T-helper 2 cell treated with Interferon-gamma antibody and Interleukin-4, amounts not matched to agents 5 μg/mL and 100 μg/mL, for 36 hours (primary cell): ENCODE measurements at places on chromosomes 7 and 10.

DNA sequence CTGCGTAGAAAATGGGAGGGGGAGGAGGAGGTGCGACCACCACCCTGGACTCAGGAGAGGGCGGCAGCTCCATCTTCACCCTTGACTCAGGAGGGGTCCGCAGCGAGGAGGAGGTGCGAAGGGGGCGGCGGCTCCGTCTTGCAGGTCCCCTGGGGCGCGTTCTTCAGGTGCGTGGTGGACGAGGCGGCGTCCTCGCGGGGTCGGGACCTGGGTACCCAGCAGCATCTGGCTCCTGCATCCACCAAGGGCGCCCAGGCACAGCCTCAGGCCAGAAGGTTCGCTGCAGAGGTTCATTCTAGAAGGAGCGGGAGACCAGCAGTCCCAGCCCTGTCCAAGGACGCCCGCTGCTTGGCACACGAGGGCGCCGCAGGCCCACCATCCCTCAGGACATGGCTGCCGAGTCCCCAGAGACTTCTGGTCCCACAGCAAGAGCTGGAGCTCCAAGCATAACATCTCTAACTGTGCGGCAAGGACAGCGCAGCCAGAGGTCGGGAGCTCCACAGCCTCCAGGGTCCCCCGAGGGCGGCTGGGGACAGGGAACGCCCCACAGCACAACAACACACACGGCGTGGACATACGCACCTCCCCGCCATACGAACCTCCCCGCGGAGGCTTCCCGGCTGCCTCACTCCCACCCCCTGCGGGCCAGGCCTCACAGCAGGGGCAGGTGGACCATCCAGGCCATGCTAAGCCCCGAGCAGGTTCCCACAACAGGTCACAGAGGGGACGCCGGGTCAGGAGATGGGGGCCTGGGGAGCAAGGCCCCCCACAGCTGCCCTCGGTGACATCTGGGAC is 16.8 kb upstream of the DPYSL4 start:
- no peak for DNase-seq

DNA sequence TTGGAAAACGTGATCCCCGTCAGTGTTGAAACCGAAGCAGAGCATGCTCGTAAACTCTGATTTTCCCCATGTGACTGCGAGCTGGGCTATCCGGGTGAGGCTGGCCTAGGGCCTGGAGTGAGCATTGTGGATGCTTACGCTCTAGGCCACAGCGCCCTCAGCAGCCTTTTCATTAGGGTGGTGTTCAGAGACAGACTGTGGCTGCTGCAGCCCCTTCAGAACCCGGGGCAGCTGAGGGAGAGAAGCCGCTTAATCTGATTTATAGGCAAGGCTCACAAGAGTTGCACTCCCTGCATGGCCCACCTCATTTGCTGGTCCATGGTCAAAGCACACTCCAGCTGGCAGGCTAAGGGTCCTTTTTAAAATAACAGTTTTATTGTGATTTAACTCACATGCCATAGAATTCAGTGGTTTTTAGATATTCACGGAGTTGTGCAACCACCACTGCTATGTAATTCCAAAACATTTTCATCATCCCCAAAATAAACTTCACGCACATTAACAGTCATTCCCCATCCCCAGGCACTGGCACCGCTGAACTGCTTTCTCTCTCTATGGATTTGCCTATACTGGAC is 72.5 kb downstream of the SYPL1 start:
- no peak for DNase-seq

DNA sequence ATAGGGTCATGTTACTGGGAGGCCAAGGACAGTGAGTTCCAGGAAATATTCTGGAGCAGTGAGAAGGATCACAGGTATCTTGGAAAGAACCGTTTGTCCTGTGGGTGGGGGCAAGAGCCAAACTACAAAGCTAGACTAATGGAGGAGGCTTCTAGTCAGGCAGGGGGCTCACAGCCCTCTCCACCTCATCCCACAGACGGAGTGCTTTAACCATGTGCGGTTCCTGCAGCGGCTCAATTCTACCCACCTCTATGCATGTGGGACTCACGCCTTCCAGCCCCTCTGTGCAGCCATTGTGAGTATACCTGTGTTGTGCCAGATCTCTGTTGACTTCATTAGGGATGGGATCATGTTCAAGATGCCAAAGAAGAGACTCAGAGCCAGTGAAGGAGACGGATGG is 8.1 kb downstream of the SEMA4G start:
- DNase-seq, result no peak

DNA sequence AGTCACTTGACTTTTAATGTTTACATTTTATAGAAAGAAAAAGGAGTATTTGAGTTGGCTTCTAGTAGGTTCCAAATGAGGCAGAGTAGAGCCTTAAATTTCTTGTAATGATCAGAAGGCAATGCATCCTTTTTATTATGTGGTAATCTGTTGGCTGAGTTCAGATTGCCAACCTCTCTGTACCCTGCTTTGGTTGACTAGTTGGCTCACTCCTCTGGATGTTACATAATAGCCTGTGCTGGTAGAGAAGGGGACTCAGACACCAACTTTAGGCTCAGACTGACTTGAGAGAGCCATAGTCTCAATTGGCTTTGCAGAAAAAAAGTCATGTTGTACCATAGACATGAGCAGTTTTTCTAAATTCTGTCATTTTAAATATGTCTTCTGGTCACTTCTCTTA is 46.8 kb upstream of the GLCCI1 start:
- DNase-seq, result no peak

DNA sequence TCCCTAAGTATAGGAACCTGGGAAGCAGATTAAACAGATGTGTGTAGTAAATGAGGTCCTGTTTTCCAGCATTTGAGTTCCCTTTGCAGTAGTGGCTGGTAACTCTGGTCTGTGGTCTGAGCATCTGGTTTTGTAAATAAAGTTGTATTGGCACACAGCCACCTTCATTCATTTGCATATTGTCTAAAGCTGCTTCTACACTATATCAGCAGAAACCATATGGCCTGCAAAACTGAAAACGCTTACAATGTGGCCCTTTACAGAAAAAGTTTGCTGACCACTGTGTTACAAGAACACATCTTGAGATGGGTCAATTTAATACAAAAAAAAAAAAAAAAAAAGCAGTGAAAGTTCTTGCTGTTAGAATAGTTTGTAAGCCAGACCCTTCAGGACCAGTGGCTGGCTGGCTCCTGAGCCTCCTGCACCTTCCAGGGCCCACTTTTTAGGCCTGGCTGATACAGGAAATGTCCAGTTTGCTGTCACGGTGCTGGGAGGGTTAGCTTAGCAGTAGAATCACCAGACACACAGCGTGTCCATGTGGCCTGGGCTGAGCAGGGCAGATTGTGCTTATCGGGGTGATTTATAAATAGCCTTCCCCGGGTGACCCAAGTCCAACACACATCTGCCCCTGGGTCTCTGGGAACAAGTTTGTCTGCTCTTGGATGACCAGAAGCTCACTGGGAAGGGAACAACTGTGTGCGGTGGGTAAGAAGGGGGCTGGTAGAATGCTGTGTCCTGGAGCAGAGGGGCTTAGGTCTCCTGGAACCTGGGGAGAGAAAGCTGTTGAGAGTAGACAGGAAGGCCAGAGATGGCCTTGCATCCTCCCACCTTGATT is 1.4 kb downstream of the C10orf71 start:
- no peak for DNase-seq

DNA sequence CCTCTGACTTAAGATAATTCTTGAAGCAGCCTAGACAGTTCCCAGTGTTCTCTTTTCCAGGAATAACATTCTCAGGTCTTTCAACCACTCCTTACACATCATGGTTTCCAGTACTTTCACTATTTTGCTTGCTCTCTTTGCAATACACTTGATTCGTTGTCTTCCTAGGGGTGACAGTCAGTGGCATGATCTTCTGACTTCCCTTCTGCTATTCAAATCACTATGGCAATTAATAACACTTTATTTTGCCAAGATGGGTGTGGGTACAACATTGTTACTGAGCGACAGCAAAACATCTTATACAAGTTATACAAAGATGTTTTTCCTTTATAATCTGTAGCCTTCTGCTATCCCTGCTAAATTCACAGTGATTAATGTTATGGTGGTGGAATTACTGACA is 15.3 kb downstream of the ARL3 start:
- DNase-seq, result no peak

- no peak for DNase-seq
Observed at GRCh38 chr7:15603124-15603523, 41.3 kb upstream of the AGMO start.
